CD4-positive, alpha-beta T cell treated with Interleukin-4 for 1 hour (primary cell): ENCODE measurements at places on chromosomes 5 and 9.

DNA sequence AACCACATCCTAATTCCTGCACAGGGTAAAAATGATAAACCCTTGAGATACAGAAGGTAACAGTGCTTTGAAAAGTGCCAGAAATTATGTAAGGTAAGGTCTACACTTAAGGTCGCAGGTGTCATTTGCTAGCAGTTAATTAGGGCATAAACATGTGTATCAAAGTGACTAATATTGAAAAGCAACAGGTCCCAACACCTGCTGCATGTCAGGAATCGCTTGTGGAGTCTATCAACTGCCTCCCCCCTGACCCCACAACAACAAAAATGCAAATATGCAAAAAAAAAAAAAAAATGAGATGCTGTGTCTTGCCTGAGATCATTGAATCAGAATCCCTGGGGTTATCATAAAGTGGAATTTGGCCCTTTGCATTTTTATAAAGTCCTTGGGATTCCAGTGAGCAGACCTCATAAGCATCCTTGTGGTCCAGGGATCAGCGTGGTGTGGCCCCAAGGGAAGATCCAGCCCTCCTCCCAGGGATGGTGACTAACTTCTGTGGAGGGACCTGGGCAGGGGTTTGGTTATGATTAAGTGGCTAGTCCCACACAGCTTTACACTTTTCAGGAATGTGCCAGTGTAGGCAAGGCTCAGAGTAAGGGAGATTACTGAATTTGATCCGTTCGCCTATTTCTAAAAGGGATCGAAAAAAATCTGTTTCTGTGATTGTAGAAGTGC, 92.5 kb upstream of the TNFSF8 start:
- no peak for DNase-seq

- DNase-seq, result no peak
These were observed 36.6 kb downstream of the PPARGC1B start for GRCh38 chr5:149766460-149767280.

- no peak for DNase-seq
These were observed 219.3 kb upstream of the CDH9 start for GRCh38 chr5:27257696-27258095.

DNA sequence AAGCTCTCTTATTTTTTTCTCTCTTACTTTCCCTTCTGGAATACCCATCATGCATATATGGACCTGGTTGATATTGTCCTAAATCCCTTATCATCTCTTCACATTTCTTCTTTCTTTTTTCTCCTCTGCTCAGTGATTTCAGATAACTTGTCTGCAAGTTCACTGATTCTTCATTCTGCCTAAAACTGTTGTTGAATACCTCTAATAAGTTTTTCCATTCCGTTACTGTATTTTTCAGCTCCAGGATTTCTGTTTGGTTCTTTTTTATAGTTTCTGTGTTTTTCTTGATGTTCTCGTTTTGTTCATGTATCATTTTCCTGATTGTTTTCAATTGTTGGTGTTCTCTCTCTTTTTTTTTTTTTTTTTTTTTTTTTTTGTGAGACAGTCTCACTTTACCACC, 203.7 kb downstream of the COMMD10 start:
- DNase-seq, result no peak

DNA sequence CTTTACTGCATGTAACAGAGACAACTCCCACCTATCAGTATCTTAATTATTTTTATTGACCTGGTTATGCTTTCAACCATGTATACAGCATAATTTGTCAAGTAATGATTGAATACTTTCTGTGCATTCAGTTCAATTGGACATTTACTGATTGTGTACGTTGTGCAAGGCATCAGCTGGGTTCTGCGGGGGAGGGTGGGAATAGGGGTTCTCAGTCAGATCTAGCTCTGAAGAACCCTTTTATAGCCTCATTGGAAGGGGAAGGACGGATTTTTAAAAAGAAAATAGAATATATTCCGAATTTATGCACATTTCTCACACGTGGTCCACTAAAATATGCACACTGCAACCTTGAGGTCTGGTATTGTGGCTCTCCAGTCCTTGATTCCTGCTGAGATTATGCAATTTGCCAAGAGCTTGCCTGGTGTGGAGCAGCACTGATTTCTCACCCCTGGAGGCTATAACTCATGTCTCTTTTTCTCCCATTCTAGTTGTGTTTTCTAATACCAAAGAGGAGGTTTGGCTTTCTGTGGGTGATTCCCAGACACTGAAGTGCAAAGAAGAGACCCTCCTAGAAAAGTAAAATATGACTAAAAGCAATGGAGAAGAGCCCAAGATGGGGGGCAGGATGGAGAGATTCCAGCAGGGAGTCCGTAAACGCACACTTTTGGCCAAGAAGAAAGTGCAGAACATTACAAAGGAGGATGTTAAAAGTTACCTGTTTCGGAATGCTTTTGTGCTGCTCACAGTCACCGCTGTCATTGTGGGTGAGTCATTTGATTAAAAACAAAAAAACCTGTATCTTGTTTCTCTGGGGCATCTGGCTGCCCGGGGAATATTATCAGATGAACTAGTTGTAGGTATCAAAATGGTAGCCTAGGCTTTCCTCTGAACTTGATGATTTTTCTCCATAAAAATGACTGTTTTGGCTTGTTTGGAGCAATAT, 1.7 kb downstream of the SLC1A3 start:
- no peak for DNase-seq

- DNase-seq, result peak; percentile 8
These were observed 13.3 kb downstream of the PDGFRB start for GRCh38 chr5:150142185-150142958.

DNA sequence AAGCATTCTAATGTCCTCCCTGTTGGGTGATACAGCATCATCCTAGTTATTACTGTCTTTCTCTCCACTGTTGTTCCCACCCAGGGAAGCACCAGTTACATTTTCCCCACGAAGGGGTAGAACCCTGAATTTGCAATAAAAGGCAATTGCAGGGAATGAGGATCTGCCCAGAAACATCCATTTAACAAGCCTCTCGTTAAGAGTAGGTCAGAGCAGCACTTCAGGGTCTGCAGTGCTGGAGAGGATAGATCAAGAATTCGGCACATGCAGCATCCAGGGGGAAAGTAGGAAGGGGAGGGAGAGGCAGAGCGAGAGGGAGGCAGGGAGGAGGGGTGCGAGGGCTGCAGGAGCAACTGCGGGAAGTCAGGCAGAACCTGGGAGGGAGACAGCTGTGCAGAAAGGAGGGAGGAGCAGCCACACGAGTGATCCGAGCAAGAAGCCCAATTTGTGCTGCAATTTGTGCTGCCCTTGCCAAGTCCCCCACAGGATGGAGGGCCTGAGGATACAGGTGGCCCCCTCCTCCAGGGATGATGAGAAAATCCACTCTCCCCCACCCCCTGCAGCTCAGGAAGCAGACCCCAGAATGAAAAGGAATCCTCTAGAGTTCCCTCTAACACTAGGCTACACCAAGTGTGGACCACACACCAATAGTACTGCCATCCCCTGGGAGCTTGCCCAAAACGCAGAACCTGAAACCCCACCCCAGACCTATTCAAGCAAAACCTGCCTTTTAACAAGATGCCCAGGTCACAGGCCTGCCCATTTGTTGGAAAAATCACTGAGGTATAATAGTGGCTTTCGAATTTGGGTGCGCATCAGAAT, 62.2 kb downstream of the EPB41L4B start:
- no peak for DNase-seq

GRCh38 chr5:173453167-173453566, 125.0 kb upstream of the STC2 start:
- DNase-seq, result no peak
